ENCODE measurements at places on chromosomes 3 and 15. TPM values are rescaled to one million over a fixed set of nuclear protein-coding genes. Genes with fewer than 3 reads are reported as not detected.

- peak; percentile 89 for DNase-seq
Observed at GRCh38 chr3:50340448-50341329, at the start of gene RASSF1. Gene RASSF1, minus strand, starts transcription at chr3:50340836. Its CDS starts 31 bp downstream, at chr3:50340805.

Gene SOX14
- not detected for total RNA-seq

DNA sequence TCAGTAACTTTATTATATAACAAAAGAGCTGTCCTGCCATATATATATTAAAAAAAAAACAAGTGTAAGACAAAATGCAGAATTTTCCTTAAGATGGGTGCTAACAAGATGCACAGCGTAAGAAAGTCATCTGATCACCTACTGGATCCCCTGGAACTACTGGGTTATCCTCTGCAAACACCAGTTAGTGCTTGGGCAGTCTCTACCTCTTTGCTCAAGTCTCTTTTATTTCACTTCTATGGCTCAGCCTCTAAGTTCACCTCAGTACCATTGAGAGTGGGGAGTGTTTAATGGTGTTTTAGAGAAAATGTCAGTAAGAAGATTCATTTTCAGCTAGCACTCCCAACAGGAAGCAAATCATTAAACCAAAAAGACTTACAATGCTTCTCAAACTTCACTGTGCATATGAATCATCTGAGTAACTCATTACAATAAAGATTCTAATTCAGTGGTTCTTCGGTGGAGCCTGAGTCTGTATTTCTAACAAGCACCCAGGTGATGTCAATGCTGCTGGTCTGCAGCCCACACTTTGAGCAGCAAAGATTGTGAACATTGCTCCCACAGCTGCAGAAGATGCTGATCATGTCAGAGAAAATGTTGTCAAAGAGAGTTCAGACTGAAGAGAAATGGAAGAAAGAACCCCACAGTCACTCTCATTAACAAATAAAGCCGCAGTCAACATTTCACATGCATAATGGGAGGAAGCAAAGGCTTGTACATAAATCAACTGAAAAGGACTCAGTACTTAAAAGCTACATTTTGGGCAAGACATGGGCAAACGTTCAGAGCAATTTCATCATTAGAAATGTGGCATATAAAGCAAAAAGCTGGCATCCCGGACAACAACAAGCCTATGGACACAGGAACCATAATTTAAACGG, 227.1 kb upstream of the ATP11B start:
- DNase-seq = no peak

- no peak for DNase-seq
Observed at GRCh38 chr3:72517921-72518424, 330.3 kb downstream of the SHQ1 start.

Gene IGSF11
- total RNA-seq = 0.42 TPM

- no peak for DNase-seq
Observed at GRCh38 chr3:111890051-111890580, 31.1 kb downstream of the PHLDB2 start.

DNA sequence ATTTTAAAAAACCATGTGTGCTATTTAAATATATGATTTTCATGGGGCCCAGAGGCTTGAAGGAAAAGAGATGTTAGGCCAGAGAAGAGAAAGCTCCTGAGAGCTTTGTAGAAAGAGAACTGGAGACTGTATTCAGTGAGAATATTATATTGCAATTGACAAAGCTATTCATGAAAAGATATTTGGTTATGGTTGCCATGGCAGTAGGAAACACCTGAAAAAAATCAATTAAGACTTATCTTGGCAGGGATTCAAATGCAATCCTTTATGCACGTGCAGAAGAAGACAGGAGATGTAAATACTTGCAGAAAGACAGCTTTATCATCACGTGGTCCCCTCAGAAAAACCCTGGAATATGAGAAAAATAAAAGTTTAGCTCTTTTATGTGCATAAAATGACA, 636.0 kb upstream of the TBL1XR1 start:
- no peak for DNase-seq

GRCh38 chr3:40096661-40097111, 212.8 kb upstream of the EIF1B start:
- peak; percentile 74 for DNase-seq

DNA sequence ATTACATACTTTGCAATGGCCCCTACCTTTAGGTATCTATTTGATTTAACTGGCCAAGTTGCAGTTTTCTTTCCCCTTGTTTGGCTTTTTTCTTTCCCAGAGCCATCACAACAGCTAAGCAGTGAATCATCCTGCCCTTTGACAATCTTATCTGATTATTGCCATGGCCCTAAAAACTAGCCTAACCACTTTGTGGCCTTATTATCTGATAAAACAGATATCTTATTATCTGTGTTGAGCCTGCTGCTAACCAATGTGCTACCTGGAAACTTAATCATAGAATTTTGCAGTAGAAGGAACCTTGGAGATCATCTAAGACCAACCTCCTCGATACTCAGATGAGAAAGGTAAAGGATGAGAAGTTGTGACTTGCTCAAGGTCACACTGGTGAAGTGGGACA, 37.1 kb downstream of the EIF4E3 start:
- DNase-seq = no peak

DNA sequence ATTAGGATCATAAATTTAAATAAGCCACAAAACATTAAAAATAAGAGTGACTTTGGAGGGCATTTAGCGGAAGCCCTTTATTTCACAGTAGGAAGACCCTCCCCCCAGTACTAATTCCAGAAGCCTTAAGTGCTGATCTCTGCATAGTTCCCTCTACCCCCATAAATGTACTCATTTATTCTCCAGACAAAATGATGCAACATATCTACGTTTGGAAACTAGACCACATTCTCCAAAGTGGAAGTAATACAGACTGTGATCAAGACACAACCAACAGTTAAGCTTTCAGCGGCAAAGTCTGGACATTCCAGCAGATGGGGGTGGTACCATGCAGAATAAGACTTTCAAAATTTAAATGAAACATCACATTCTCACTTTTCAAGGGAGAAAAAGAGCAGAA, 44.8 kb upstream of the RPS17 start:
- no peak for DNase-seq

GRCh38 chr3:177979703-177980102, 556.5 kb upstream of the KCNMB2 start:
- DNase-seq = no peak

DNA sequence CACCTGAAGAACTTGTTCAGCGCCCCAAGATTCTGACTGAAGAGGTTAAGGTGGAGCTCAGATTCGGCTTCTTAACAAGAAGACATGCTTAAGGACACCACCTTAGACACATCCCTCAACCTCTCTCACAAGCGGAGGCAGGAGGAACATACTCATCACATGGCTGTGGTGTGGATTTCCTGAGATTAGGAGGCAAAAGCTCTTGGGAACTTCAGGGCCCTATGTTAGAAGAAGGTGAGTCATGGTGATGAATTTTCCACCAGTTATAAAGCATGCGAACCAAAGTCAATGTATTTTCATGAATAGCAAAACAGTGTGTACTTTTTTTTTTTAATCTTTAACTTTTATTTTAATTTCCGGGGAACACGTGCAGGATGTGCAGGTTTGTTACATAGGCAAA, 212.2 kb upstream of the SUCLG2 start:
- no peak for DNase-seq

- no peak for DNase-seq
Observed at GRCh38 chr15:39156166-39156565, 424.7 kb upstream of the THBS1 start.

- DNase-seq = no peak
Observed at GRCh38 chr3:140438736-140439470, 239.0 kb upstream of the TRIM42 start.

- no peak for DNase-seq
Observed at GRCh38 chr3:162678941-162679340, 1182.3 kb downstream of the OTOL1 start.

Gene ITGA11
- total RNA-seq = 154 TPM

GRCh38 chr15:62626903-62627302, 415.6 kb upstream of the TPM1 start:
- no peak for DNase-seq

DNA sequence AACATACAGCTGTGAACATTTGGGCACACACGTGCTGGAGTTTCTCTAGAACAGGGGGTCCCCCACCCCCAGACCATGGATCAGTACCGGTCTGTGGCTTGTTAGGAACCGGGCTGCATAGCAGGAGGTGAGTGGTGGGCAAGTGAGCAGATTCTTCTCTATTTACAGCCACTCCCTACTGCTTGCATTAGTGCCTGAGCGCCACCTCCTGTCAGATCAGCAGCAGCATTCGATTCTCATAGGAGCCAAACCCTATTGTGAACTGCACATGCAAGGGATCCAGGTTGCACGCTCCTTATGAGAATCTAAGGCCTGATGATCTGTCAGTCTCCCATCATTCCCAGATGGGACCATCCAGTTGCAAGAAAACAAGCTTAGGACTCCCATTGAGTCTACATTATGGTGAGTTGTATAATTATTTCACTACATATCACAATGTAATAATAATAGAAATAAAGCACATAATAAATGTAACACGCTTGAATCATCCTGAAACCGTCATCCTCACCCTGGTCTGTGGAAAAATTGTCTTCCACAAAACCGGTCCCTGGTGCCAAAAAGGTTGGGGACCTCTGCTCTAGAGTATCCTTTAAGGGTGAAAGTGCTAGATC, 25.8 kb downstream of the CHRM5 start:
- DNase-seq = no peak

Gene RLBP1
- not detected for total RNA-seq

Data from aorta (tissue), 5 donors.